Chondrocyte (in vitro differentiated cells): ENCODE measurements at places on chromosomes 1 and 21. TPM values are rescaled to one million over a fixed set of nuclear protein-coding genes. Genes with fewer than 3 reads are reported as not detected.

DNA sequence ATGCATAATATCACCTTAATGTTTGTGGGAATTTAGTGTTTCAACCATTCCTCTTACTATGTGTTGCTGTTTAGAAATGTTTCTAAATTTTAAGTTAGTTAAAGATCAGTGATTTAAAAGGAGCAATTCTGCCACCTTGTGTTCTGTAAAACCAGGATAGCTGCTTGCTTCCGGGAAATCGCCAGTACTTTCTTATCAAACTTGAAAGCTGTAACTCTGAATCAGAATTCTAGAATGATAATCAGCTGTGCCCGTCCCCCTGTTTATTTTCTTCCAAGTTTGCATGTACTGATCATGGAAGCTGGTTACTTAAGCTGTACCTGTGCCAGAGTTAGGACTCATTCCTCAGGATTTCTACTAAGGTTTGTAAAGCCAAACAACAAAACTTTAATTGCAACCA, 656.4 kb downstream of the LTN1 start:
- H3K27ac ChIP-seq, result no peak overlapping the region
- no peak for DNase-seq
- H3K27me3 ChIP-seq, result no peaks in the 10 kb centered on the region

The S100A7 gene
- total RNA-seq, result not detected in 3 replicates

The NCAM2 gene
- total RNA-seq, result 16.3 to 102 TPM (median 17.0 TPM) in 3 replicates

The CYP4Z1 gene
- total RNA-seq, result not detected in 3 replicates

The TRIM58 gene
- 0.41 to 1.7 TPM (median 0.70 TPM) in 3 replicates for total RNA-seq

DNA sequence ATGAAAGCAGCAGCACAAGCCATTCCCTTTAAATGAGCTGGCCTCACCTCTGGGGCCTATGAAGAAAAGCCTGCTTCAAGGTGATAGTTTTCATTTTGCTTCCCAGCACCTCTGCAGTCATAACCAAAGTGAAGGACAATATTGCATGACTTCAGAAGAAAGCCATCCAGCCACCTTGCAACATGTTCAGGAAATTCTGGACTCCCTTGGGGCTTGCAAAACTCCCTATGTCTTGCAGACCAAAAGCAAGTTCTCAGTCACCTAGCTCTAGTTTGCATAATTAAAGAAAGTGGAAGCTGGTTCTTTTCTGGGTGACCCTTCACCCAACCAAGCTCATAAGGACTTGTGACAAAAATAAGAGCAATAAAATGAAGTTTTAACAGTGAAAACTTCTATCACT, 87.6 kb downstream of the GFI1 start:
- no peak overlapping the region for H3K27ac ChIP-seq
- no peak for DNase-seq
- peaks cover 11% of the 10 kb centered on the region for H3K36me3 ChIP-seq
- H3K4me3 ChIP-seq, result no peak overlapping the region

The HES2 gene
- total RNA-seq, result 0.15 to 0.36 TPM in 2 of 3 replicates, not detected in the other

DNA sequence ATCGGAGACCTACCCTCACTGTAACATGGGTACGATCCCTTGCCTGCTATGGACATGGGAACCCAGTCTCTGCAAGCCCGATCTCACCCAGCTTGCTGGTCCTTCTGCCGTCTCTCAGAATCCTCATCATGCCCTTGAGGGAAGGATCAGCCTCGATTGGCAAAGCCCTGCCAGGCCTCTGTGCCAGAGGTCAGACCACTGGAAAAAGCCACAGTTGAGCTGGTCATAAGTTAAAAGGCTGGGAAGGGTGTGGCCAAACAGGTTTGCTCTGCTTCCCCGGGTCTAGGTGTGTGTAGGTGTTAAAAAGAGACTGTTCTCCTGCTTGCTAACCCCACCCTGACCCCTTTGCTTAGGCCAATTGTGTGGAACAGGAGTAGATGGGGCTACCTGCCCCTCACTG, 19.5 kb upstream of the PADI3 start:
- no peak for DNase-seq
- H3K36me3 ChIP-seq, result no peaks in the 10 kb centered on the region
- no peaks in the 10 kb centered on the region for H3K27me3 ChIP-seq
- no peak overlapping the region for H3K27ac ChIP-seq
- H3K4me1 ChIP-seq, result peaks cover 35% of the 10 kb centered on the region

- no peak for DNase-seq
- H3K27ac ChIP-seq, result no peak overlapping the region
- H3K4me3 ChIP-seq, result no peak overlapping the region
Measured at GRCh38 chr1:57158604-57158998, 192.8 kb upstream of the C8B start.

DNA sequence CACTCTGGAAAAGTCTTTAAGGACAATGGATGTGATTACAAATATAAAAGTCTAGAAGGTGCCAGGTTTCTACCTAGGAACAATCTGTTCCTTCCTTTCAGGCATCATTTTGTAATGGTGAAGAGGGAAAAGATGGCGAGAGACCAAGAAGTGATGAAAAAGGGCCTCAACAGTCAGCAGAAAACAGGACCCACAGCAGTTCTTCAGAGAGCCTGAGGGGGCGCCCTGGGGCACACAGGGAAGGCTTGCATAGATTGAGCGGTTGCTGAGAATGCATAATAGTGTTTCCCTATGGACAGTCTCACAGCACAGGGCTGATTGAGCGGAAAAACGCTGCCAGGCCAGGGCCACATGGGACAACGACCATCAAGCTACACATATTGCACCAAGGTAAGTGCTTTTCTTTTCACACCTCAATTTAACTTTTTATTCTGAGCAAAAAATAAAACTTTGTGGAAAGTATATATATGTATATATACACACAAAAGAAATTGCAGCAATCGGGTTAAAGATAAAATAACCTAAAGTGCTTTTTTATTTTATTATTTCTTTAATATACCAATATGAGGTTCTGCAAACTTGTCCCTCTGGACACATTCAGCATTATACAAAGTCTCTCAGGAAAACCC, 3.1 kb upstream of the YRDC start:
- no peak overlapping the region for H3K4me3 ChIP-seq
- peak overlapping the region; percentile 64 for H3K27ac ChIP-seq
- peaks cover 10% of the 10 kb centered on the region for H3K36me3 ChIP-seq
- peaks cover 32% of the 10 kb centered on the region for H3K4me1 ChIP-seq
- H3K27me3 ChIP-seq, result no peaks in the 10 kb centered on the region
